ENCODE measurements at places on chromosomes 3 and 15.

GRCh38 chr3:37991823-37992222 is 1.2 kb downstream of the VILL start:
- DNase-seq, result no peak

GRCh38 chr3:69250014-69250413 is 127.6 kb upstream of the LMOD3 start:
- DNase-seq, result peak; percentile 67

GRCh38 chr15:39388118-39388517 is 192.8 kb upstream of the THBS1 start:
- DNase-seq, result no peak

- no peak for DNase-seq
Measured at GRCh38 chr3:176741664-176742047, 455.6 kb downstream of the TBL1XR1 start.

DNA sequence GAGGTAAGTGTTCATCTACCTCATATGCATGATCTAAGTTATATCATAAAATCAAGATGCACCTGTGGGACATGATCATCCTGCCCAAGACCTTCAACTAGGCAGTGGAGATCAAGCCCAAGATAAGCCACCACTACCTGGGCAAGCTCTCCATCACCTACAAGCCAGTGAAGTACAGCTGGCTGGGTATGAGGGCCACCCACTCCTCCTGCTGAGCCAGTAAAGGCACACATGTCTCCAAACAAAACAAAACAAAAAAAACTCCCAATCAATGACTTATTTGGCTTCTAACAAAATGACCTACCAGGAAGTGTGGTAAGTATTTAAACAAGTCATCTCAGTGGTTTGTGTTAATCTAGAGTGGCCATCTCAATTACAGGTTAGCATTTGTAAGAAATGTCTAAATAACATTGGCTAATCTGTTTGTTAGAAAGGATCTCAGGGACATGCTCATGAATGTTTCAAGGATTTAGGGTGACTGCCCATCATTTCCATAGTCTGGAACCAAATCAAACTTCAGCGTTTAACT is 3.1 kb downstream of the PAQR9 start:
- DNase-seq, result no peak

GRCh38 chr3:141050576-141051442 is at the start of gene SPSB4:
Gene SPSB4 (plus strand): TSS chr3:141051347. CDS start chr3:141066105, 14,758 bp downstream.
- DNase-seq, result no peak
